Activated CD4-positive, alpha-beta memory T cell treated with anti-CD3 and anti-CD28 coated beads for 36 hours (primary cell): ENCODE measurements at places on chromosomes 11 and 22. TPM values are rescaled to one million over a fixed set of nuclear protein-coding genes. Genes with fewer than 3 reads are reported as not detected.

ZDHHC24 gene
- 14.9 TPM for total RNA-seq

OR52E6 gene
- total RNA-seq, result not detected

- H3K4me1 ChIP-seq, result peaks cover 35% of the 10 kb centered on the region
- no peaks in the 10 kb centered on the region for H3K27me3 ChIP-seq
- H3K36me3 ChIP-seq, result peaks cover 5% of the 10 kb centered on the region
These were observed 869 bp downstream of the ZC3H7B start for GRCh38 chr22:41302021-41302767.

MRGPRE gene
- not detected for total RNA-seq

DNA sequence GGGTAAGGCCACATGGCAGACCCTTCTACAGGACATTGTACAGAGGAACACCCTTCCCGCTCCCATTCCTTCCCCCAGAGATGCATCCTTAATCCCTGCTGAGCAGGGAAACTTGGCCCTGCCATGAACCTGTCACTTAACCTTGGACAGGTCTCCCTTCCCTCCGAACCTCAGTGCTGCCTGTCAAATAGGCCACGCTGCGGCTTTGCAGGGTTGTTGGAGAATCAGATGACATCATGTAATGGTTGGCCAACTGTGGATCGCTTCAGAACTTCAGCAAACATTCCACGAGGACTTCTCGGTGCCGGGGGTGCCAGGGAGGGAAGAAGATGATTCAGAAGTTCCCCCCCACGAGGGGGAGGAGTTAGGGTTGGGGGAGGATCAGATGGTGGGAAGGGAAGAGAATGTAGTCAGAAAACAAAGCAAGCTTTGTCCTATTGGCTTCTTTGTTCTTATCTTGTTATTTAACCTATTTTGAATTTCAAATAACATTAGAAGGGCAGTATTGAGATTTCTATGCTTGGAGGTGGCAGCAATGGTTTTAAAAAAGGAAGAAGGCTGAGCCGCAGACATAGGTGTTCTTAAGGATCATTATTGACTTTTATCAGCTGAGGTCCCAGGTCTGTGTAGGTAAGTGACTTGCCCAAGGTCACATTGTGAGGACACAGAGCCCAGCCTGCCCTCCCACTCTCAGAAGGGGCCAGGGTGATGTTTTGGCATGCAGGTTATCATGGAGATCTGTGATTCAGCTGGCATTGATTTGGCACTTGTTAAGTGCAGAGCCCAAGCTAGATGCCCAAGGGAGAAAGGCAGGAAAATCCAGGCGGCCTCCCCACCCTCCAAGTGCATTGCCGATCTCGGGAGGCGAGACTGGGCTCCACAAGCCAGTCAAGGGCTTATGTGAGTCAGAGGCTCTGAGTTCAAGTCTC is 3.1 kb downstream of the CDC42EP1 start:
- H3K4me1 ChIP-seq, result peaks cover 41% of the 10 kb centered on the region
- no peaks in the 10 kb centered on the region for H3K36me3 ChIP-seq
- peaks cover 40% of the 10 kb centered on the region for H3K27me3 ChIP-seq
- no peak for DNase-seq

GRCh38 chr11:28963187-28963586 is 855.0 kb downstream of the METTL15 start:
- no peak for DNase-seq
- no peaks in the 10 kb centered on the region for H3K4me1 ChIP-seq
- no peak overlapping the region for H3K4me3 ChIP-seq
- no peak overlapping the region for H3K27ac ChIP-seq

THOC5 gene
- total RNA-seq, result 54.6 TPM

- H3K36me3 ChIP-seq, result no peaks in the 10 kb centered on the region
- H3K27ac ChIP-seq, result no peak overlapping the region
- peaks cover 13% of the 10 kb centered on the region for H3K27me3 ChIP-seq
- DNase-seq, result no peak
- no peak overlapping the region for H3K4me3 ChIP-seq
These were observed 18.2 kb upstream of the OR6A2 start for GRCh38 chr11:6817694-6818093.

DNA sequence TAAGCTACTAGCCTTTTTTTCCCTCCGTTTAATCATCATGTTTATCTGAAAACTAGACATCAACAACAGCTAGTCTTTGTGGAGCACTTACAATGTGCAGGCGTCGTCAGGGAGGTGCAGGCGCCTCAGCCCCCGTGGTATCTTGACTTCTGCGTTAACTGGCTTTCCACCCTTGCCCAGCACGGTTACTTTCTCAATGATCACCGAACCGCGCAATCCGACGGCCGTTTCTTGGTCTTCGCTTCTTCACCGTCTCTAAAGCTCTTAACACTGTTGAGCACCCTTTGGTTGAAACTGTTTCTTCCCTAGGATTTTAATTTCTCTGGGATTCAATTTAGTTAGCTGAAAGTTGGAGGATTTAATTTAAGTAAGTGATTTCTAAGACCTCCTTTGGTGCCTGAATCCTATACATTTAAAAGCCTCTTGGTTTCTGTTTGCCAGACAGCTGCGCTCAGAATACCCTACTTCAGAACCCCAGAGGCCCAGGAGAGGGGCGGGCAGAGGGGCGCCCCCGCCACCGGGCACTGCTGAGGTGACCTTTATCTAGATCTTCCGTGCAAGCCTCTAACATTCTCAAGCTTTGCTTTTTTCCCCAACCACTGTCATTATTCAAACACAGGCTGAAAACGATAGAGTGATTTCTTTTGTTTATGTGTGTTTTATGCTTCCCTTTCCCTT is 18.0 kb upstream of the TMEM218 start:
- H3K4me3 ChIP-seq, result no peak overlapping the region
- no peak for DNase-seq
- peaks cover 40% of the 10 kb centered on the region for H3K27me3 ChIP-seq
- no peak overlapping the region for H3K27ac ChIP-seq
- no peaks in the 10 kb centered on the region for H3K36me3 ChIP-seq
- no peaks in the 10 kb centered on the region for H3K4me1 ChIP-seq

FGF19 gene
- total RNA-seq, result not detected

DNA sequence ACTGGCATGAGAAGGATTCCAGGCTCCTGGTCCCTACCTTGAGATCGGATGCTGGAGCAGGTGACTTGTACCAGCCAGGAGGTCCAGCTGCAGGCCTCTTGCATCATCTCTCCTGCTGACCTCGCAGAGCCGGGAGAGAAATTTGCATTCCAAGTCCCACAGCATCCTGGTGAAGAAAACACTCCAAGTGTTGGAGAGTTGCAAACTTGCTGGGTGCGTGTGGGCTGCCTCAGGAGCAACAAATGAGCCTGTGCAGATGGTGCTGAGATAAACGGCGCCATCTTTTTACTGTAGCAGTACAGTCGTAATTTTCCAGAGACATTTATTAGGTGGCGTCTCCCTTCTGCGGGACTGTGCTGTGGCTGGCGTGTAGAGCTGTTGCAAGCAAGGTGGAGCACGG is 32.1 kb upstream of the ZBTB16 start:
- no peak overlapping the region for H3K4me3 ChIP-seq
- DNase-seq, result no peak
- H3K27ac ChIP-seq, result no peak overlapping the region
- no peaks in the 10 kb centered on the region for H3K27me3 ChIP-seq
- H3K36me3 ChIP-seq, result no peaks in the 10 kb centered on the region

DNA sequence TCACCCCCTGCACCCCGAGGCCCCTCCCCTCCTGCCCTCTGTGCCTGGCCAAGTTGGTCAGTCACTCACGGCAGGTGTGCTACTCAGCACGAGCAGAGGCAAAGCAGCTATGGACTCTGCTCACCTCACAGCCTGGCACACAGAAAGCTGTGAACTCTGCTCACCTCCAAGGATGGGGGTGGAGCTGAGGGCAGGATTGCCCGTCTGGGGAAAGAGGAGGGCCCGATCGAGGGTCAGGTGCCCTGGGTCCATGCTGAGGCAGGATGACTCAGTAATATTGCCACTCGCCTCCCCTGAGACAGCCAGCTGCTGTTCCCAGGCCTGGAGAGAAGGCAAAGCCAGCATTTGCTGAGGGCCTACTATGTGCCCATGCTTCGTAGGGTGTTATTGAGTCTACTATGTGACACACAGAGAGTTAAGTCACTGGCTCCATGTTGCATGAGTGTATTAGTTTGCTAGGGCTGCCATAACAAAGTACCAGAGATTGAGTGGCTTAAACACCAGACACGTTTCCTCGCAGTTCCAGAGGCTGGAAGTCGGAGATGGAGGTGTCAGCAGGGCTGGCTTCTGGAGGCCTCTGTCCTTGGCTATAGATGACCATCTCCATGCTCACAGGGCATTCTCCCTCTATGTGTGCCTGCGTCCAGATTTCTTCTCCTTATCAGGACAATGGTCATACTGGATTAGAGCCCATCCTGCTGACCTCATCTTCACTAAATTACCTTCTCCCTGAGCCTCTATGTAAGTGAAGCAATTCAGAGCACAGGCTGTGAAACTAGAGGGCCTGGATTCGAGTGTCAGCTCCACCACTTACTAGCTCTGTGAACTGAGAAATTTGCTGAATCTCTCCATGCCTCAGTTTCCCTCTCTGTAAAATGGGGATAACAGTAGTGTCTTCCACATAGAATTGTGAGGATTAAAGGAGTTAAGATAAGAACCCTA is 13.2 kb upstream of the TSKU start:
- no peaks in the 10 kb centered on the region for H3K27me3 ChIP-seq
- peaks cover 30% of the 10 kb centered on the region for H3K4me1 ChIP-seq
- no peaks in the 10 kb centered on the region for H3K36me3 ChIP-seq
- H3K4me3 ChIP-seq, result no peak overlapping the region

ASRGL1 gene
- total RNA-seq, result 8.2 TPM

- H3K27me3 ChIP-seq, result no peaks in the 10 kb centered on the region
- H3K27ac ChIP-seq, result peak overlapping the region; percentile 65
- DNase-seq, result peak; percentile 73
- H3K4me1 ChIP-seq, result peaks cover 15% of the 10 kb centered on the region
- no peaks in the 10 kb centered on the region for H3K36me3 ChIP-seq
These were observed 19.8 kb upstream of the PLET1 start for GRCh38 chr11:112280268-112281126.

- no peak for DNase-seq
- no peaks in the 10 kb centered on the region for H3K4me1 ChIP-seq
- no peak overlapping the region for H3K4me3 ChIP-seq
- H3K27ac ChIP-seq, result no peak overlapping the region
These were observed 31.2 kb upstream of the RBMXL2 start for GRCh38 chr11:7057641-7058040.

- H3K27me3 ChIP-seq, result no peaks in the 10 kb centered on the region
- no peak for DNase-seq
- H3K36me3 ChIP-seq, result peaks cover 13% of the 10 kb centered on the region
- H3K4me3 ChIP-seq, result no peak overlapping the region
- H3K4me1 ChIP-seq, result peaks cover 19% of the 10 kb centered on the region
These were observed 19.4 kb upstream of the MALAT1 start for GRCh38 chr11:65479184-65480145.

SUSD2 gene
- total RNA-seq, result 0.22 TPM

DNA sequence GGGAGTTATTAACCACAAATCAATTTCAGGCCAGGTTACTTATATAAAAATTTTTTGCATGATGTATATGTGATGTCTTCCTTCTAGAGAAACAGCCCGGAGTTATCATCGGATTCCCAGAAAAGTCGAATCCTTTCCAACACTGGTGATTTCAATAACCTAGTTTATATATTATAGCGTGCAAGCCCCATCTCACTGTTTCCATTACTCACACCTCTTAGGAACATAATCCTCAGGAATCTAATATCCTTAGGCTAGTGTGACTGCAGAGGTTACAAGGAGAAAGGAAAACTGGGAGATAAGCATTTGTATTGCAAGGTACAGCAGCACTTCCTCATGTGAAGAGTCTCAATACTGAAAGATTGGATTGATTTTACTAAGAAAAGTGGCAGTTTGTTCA is 20.3 kb downstream of the ARHGAP20 start:
- DNase-seq, result no peak
- H3K36me3 ChIP-seq, result no peaks in the 10 kb centered on the region
- no peak overlapping the region for H3K4me3 ChIP-seq
- H3K27ac ChIP-seq, result no peak overlapping the region
- no peaks in the 10 kb centered on the region for H3K4me1 ChIP-seq
- no peaks in the 10 kb centered on the region for H3K27me3 ChIP-seq

DNA sequence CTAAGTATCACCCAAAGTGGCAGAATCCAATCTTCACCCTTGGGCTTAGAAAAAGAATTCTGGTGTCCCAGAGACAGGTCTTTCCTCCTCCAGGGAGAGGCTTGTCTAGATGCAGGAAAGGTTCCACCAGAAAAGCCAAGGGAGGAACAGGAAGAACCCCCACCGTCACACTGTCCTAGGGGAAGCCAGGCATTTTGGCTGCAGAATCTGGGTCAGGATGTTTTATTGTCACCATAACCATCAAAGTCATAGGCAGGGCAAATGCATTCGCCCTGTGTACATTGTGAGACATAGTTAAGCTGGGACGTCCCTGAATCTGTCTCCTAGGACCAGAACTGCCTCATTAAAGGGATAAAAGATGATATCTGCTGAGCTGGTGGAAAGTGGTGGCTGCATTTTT is 590.5 kb downstream of the OPCML start:
- H3K4me3 ChIP-seq, result no peak overlapping the region
- H3K27ac ChIP-seq, result no peak overlapping the region
- peaks cover 30% of the 10 kb centered on the region for H3K27me3 ChIP-seq
- H3K4me1 ChIP-seq, result peaks cover 3% of the 10 kb centered on the region

DNA sequence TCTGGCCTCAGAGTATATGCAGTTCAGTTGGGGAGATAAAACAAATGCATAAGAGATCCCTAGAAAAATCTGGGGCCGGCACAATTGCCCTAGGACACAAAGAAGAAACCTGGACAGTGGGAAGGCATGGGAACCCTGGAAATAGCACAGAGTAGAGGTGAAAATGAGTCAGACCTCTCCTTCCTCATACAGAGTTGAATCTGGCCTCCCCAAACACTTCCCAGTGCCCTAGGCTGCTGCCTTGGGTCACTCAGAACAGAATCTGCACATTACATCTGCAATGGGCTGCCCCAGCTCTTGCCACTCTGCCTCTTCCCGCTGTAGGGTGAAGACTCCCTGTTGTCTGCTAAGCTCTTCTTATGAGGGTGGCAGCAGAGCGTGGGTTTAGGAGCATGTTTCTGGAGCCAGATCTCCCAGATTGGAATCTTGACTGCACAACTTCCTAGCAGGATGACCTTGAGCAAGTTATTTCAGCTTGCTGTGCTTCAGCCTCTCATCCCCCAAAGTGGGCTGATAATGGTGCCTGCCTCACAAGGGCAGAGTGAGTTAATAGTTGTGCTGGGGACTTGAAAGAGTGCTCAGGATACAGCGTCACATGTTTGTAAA is 47.1 kb upstream of the NECTIN1 start:
- H3K27me3 ChIP-seq, result peaks cover 3% of the 10 kb centered on the region
- no peaks in the 10 kb centered on the region for H3K36me3 ChIP-seq
- H3K4me1 ChIP-seq, result no peaks in the 10 kb centered on the region
- DNase-seq, result no peak

GRCh38 chr11:2203440-2204259 is 32.0 kb upstream of the TH start:
- no peak overlapping the region for H3K4me3 ChIP-seq
- H3K4me1 ChIP-seq, result no peaks in the 10 kb centered on the region
- no peak for DNase-seq
- H3K36me3 ChIP-seq, result no peaks in the 10 kb centered on the region
- H3K27me3 ChIP-seq, result no peaks in the 10 kb centered on the region
- no peak overlapping the region for H3K27ac ChIP-seq

CCDC87 gene
- total RNA-seq, result 0.12 TPM

ARCN1 gene
- total RNA-seq, result 182 TPM

GRCh38 chr22:29108137-29108536 is 35.3 kb downstream of the KREMEN1 start:
- no peak for DNase-seq
- H3K4me3 ChIP-seq, result no peak overlapping the region
- H3K36me3 ChIP-seq, result no peaks in the 10 kb centered on the region
- H3K27me3 ChIP-seq, result peaks cover 12% of the 10 kb centered on the region
- H3K27ac ChIP-seq, result no peak overlapping the region
- no peaks in the 10 kb centered on the region for H3K4me1 ChIP-seq

- no peak for DNase-seq
- H3K4me3 ChIP-seq, result no peak overlapping the region
- peaks cover 2% of the 10 kb centered on the region for H3K36me3 ChIP-seq
- no peak overlapping the region for H3K27ac ChIP-seq
- H3K4me1 ChIP-seq, result no peaks in the 10 kb centered on the region
These were observed 38.3 kb downstream of the PIK3IP1 start for GRCh38 chr22:31253949-31254348.
